ENCODE measurements at places on chromosomes 13 and 19.

- no peaks in the 10 kb centered on the region for H3K27me3 ChIP-seq
- H3K36me3 ChIP-seq, result no peaks in the 10 kb centered on the region
- H3K4me3 ChIP-seq, result no peak overlapping the region
- no peak for DNase-seq
These were observed 696.3 kb upstream of the SLC10A2 start for GRCh38 chr13:103762523-103762922.

GRCh38 chr13:76735641-76736040 lies 150.6 kb downstream of the KCTD12 start:
- no peaks in the 10 kb centered on the region for H3K36me3 ChIP-seq
- no peak for DNase-seq
- no peaks in the 10 kb centered on the region for H3K27me3 ChIP-seq
- H3K4me3 ChIP-seq, result no peak overlapping the region
- H3K4me1 ChIP-seq, result no peaks in the 10 kb centered on the region

GRCh38 chr19:16185768-16186123 lies 536 bp downstream of the FAM32A start:
- DNase-seq, result no peak
- H3K27me3 ChIP-seq, result no peaks in the 10 kb centered on the region
- peak overlapping the region; percentile 91 for H3K27ac ChIP-seq
- H3K36me3 ChIP-seq, result peaks cover 42% of the 10 kb centered on the region
- H3K4me3 ChIP-seq, result peak overlapping the region; percentile 65
- H3K4me1 ChIP-seq, result peaks cover 46% of the 10 kb centered on the region

DNA sequence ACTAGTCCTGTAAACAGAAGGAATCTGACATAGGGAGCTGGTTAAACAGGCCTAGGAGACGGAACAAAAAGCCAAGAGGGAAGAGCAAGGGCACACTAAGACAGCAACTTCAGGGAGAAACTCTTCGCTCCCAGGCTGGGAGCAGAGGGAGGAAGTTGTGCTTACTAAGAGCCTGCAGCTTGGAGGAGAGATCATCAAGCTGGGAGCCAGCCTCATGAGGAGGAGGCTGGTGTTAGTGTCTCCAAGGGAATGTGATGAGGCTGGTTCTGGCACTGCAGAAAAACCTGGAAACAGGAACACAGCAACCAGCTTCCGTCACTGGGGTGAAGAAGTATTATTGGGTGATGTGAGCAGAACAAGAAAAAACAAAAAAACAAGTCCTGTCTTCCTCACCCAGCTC lies 1027.3 kb downstream of the UQCRFS1 start:
- H3K4me3 ChIP-seq, result no peak overlapping the region
- H3K4me1 ChIP-seq, result no peaks in the 10 kb centered on the region
- DNase-seq, result no peak
- H3K36me3 ChIP-seq, result no peaks in the 10 kb centered on the region

- H3K27me3 ChIP-seq, result no peaks in the 10 kb centered on the region
- H3K27ac ChIP-seq, result no peak overlapping the region
- H3K4me1 ChIP-seq, result no peaks in the 10 kb centered on the region
- no peak for DNase-seq
These were observed 73.7 kb upstream of the MEDAG start for GRCh38 chr13:30832377-30832776.

GRCh38 chr13:28347456-28348371 lies 147.2 kb downstream of the FLT1 start:
- peaks cover 5% of the 10 kb centered on the region for H3K27me3 ChIP-seq
- H3K4me3 ChIP-seq, result no peak overlapping the region
- H3K27ac ChIP-seq, result no peak overlapping the region
- no peak for DNase-seq
- no peaks in the 10 kb centered on the region for H3K36me3 ChIP-seq

DNA sequence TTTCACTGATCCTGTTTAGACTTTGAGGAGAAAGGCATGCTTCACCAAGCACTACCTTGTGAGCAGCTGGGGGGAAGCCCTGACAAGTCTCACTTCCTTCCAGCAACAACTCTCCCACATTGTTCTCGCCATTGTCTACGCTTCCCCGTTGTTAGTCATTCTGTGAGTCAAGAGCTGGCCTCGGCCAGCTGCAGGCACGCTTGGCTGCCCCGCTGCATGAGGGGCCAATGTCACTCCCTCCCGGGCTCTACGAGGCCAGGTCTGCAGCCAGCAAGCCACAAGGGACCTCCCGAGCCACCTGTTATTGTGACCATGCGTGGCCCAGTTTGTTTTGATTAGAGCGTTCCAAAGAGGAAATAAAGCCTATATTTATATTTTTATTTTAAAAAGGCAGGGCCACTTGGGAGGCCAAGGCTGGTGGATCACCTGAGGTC lies 220.9 kb downstream of the FOXO1 start:
- no peak overlapping the region for H3K27ac ChIP-seq
- H3K4me3 ChIP-seq, result no peak overlapping the region
- H3K27me3 ChIP-seq, result no peaks in the 10 kb centered on the region
- H3K36me3 ChIP-seq, result no peaks in the 10 kb centered on the region
- DNase-seq, result peak; percentile 25

- H3K4me3 ChIP-seq, result no peak overlapping the region
- no peaks in the 10 kb centered on the region for H3K4me1 ChIP-seq
- no peaks in the 10 kb centered on the region for H3K36me3 ChIP-seq
- H3K27ac ChIP-seq, result no peak overlapping the region
- H3K27me3 ChIP-seq, result no peaks in the 10 kb centered on the region
These were observed 668.4 kb downstream of the DIAPH3 start for GRCh38 chr13:59495299-59495698.

- no peaks in the 10 kb centered on the region for H3K4me1 ChIP-seq
- H3K27me3 ChIP-seq, result no peaks in the 10 kb centered on the region
- DNase-seq, result no peak
- H3K27ac ChIP-seq, result no peak overlapping the region
These were observed 3.9 kb upstream of the NCR1 start for GRCh38 chr19:54902061-54902460.

DNA sequence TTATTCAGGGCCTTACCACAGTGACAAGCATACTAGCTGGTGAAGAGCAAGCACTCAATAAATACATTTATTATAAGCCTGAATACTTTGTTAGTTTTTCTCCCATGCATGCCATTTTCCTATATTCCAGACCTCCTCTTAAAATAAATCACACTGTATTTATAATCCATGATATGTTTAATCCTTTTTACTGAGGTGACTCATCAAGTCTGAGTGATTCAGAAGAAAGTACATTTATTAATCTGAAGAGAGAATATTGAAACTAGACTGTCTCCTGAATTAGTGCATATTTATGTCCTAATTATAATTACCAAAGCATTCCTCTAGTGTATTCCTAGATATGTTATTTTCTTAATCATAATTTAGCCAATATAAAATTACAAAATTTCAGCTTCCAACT lies 323.3 kb downstream of the NALCN start:
- DNase-seq, result no peak
- no peaks in the 10 kb centered on the region for H3K4me1 ChIP-seq
- H3K36me3 ChIP-seq, result no peaks in the 10 kb centered on the region

GRCh38 chr13:98845742-98846141 lies 93.3 kb upstream of the SLC15A1 start:
- no peak overlapping the region for H3K27ac ChIP-seq
- no peaks in the 10 kb centered on the region for H3K27me3 ChIP-seq
- no peak for DNase-seq

DNA sequence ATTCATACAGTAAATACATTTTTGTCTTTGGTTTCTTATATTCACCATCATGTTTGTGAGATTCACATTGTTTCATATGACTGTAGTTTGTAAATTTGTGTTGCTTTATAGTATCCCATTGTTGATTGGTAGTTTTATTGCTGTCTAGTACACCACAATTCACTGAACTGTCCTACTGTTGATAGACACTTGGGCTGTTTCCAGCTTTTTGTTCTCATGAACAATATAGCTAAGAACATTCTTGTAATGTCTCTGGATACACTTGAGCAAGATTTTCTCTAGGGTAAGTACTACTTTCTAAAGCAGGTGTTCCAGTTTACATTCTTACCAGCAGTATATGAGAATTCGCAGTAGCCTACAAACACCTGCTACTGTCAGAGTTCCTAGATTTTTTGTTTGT lies 37.8 kb downstream of the SKA3 start:
- H3K4me3 ChIP-seq, result no peak overlapping the region
- no peak for DNase-seq
- H3K36me3 ChIP-seq, result peaks cover 10% of the 10 kb centered on the region
- no peaks in the 10 kb centered on the region for H3K27me3 ChIP-seq
- H3K4me1 ChIP-seq, result peaks cover 23% of the 10 kb centered on the region
- no peak overlapping the region for H3K27ac ChIP-seq

DNA sequence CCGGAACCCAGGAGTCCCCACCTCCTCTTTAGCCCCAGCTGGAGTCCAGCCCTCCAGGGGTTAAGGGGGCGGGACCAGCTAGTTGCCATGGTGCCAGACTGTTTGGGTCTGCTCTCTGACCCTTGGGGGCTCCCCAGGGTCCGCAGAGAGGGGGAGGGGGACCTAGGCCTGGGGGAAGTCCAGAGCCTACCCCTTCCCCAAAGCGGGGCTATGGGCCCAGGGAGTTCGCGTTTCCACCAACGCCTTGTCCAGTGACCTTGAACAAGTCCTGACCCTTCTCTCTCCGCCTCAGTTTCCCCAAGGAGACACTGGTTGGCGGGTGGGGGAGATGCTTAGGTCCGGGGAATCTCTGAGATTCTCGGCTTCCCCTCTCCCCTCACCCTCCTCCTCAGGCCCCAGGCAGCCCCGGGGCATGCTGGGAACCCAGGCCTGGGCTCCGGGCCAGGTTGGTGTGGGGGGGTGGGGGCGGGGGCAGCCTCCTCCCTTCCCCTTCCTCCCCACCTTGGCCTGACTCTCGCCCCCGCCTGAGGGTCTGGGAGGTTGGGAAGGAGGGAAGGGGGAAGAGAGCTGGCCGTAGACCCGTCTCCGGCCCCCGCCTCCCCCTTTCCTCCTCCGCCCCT lies 2.6 kb upstream of the SPACA6 start:
- H3K4me1 ChIP-seq, result peaks cover 26% of the 10 kb centered on the region
- peak overlapping the region; percentile 98 for H3K27ac ChIP-seq
- DNase-seq, result peak; percentile 48
- H3K27me3 ChIP-seq, result no peaks in the 10 kb centered on the region
- H3K4me3 ChIP-seq, result peak overlapping the region; percentile 99

- DNase-seq, result peak; percentile 68
- no peaks in the 10 kb centered on the region for H3K27me3 ChIP-seq
- H3K36me3 ChIP-seq, result no peaks in the 10 kb centered on the region
- no peak overlapping the region for H3K27ac ChIP-seq
- H3K4me1 ChIP-seq, result no peaks in the 10 kb centered on the region
- H3K4me3 ChIP-seq, result no peak overlapping the region
These were observed 318.2 kb downstream of the MYO16 start for GRCh38 chr13:108947551-108948030.

DNA sequence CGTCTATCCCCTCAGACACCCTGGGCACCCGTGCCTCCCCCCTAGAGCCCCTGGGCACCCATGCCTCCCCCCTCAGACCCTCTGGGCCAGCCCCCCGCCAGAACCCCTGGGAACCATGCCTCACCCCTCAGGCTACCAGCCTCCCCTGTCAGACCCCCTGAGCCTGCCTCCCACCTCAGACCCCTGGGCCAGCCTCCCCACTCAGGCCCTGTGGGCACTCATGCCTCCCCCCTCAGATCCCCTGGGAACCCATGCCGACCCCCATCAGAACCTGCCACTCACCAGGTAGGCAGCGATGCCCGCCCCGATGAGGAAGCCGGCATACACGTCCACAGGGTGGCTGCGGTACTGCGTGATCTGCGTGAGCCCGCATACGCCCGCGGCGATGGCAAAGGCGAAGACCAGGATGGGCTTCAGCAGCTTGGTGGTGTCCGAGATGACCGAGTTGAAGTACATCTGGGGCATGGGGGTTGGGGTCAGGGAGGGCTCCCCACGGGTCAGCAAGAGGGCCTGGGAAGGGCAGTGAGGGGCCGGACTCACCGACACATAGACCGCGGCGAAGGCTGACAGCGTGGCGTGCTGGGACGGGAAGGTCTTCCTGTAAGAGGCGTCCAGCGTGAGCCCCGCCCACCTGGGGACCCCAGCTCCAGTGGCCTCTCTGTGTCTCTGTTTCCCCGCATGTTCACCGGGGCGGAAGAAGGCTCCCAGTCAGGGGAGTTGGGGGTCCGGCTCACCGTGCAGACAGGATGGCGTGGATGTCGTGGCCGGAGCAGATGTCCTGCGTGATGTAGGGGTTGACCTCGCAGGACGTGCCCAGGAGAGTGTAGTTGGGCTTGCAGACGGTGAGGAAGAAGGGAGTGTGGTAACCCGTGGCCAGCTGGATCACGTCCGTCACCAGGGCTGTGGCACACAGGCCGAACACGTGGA lies 7.3 kb downstream of the PLPPR3 start:
- no peak overlapping the region for H3K4me3 ChIP-seq
- H3K27me3 ChIP-seq, result no peaks in the 10 kb centered on the region
- no peak overlapping the region for H3K27ac ChIP-seq
- peaks cover 23% of the 10 kb centered on the region for H3K36me3 ChIP-seq

- peak overlapping the region; percentile 95 for H3K27ac ChIP-seq
- peak overlapping the region; percentile 98 for H3K4me3 ChIP-seq
- H3K36me3 ChIP-seq, result peaks cover 19% of the 10 kb centered on the region
- peaks cover 28% of the 10 kb centered on the region for H3K4me1 ChIP-seq
These were observed 518 bp downstream of the KLF2 start for GRCh38 chr19:16325161-16325527.

DNA sequence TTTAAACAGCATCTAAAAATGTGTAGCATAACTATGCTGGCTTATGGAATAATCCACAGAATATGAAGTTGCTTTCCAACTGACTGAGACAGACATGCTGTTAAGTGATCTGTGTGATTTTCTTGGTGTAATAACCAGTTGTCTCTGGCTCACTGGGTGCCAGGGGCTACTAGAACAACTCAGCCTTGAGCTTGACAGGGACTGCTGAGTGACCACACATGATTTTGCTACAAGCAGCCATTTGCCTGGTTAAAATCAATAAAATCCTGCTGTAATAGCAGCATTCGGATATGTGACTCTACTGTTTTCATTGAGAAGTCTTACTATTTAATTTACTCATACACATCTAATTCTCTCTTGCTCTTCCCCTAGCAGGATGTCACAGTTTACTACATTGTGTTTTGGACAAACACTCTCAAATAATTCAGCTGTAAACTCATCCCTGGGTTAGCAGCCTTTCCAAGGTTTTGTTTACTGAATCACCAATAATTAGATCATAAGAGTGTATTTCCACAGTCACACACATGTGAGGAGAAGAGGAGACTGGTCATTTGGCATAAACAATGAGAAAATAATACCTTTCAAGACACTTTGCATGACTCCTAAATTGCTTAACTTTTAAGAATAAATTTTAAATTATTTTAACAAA lies 426.2 kb downstream of the PCDH9 start:
- H3K4me1 ChIP-seq, result no peaks in the 10 kb centered on the region
- H3K4me3 ChIP-seq, result no peak overlapping the region
- no peaks in the 10 kb centered on the region for H3K27me3 ChIP-seq

- peaks cover 6% of the 10 kb centered on the region for H3K36me3 ChIP-seq
- H3K27me3 ChIP-seq, result no peaks in the 10 kb centered on the region
- DNase-seq, result no peak
- H3K4me3 ChIP-seq, result no peak overlapping the region
These were observed 12.2 kb downstream of the PIP5K1C start for GRCh38 chr19:3687774-3688706.

GRCh38 chr19:38712161-38712748 lies 32.0 kb downstream of the CAPN12 start:
- H3K36me3 ChIP-seq, result peaks cover 5% of the 10 kb centered on the region
- no peak overlapping the region for H3K4me3 ChIP-seq
